HT-29 (cell line): ENCODE measurements at places on chromosomes 12 and 14. TPM values are rescaled to one million over a fixed set of nuclear protein-coding genes. Genes with fewer than 3 reads are reported as not detected.

- peak; percentile 66 for DNase-seq
These were observed 53.6 kb downstream of the ARF6 start for GRCh38 chr14:49946320-49947141.

DNA sequence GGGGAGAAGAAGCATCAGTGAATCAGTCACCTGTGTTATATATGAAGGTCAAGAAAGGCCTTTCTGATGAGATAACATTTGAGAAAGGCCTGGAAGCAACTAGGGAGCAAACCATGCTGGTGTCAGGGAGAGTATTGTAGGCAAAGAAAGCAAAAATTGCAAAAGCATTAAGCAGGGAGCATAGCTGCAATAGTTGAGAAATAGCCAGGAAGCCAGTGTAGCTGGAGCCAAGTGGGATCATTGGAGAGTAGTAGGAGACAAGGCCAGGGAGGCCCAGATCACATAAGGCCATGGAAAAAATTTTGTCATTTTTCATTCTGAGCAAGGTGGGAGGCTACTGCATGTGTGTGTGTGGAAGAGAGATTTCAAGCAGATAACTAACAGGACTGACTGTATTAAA, 18.8 kb upstream of the MAGOHB start:
- DNase-seq: no peak

DNA sequence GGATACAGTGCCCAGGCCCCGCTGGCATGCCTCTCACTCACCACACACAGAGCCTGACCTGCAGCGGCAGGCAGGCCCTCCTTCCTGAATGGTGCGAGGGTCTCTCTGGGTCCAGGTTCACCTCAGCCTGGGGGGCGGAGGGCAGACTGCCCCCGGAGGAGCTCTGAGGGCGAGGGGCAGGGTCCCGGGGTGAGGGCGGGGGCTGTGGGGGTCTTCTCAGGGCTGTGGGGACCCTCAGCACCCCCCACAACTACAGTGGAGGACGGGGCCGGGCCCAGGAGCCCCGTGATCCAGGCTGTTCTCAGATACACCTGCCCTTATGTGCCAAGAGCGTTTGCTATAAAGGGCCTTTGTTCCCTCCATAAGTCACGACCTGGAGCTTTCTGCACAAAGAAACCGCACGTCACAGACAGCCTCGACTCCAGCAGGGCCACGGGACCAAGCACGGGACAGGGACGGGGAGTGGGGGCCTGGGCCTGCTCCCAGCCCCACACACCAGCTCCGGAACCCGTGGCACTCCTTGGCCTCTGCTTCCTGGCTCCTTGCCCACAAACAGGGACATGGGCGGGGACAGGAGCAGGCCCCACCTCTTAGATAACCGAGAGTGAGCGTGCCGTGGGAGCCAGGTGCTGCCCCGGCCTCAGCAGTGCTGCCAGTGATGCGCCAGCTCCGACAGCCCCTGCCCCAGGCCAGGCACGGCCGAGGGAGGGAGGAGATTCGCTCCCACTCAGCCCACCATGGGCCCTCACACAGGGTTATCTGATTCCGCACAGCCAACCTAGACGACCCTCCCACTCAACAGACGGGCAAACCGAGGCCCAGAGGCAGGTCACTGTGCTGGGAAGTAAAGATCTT, 101.9 kb downstream of the RFLNA start:
- DNase-seq: peak; percentile 76

GRCh38 chr12:88633312-88633711, 53.0 kb upstream of the KITLG start:
- peak; percentile 19 for DNase-seq

DNA sequence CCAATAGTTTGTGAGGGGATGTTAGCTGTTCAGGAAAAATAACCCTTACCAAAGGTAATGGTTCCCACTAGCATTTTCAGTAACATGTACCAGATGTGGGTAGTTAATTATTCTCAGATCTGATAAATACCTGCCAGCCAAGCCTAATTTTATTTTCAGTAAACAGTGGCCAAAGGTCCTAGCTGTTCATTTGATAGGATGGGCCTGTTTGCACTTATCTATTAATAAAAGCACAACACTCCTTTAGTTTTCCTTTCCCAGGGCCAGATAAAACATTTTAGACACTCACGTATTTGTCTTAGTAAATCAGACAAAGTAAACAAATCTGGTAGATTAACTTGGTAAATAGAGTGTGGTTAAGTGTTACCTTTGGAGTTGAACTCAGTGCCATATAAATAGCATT, 345.1 kb downstream of the RAD51B start:
- DNase-seq: peak; percentile 77

DNA sequence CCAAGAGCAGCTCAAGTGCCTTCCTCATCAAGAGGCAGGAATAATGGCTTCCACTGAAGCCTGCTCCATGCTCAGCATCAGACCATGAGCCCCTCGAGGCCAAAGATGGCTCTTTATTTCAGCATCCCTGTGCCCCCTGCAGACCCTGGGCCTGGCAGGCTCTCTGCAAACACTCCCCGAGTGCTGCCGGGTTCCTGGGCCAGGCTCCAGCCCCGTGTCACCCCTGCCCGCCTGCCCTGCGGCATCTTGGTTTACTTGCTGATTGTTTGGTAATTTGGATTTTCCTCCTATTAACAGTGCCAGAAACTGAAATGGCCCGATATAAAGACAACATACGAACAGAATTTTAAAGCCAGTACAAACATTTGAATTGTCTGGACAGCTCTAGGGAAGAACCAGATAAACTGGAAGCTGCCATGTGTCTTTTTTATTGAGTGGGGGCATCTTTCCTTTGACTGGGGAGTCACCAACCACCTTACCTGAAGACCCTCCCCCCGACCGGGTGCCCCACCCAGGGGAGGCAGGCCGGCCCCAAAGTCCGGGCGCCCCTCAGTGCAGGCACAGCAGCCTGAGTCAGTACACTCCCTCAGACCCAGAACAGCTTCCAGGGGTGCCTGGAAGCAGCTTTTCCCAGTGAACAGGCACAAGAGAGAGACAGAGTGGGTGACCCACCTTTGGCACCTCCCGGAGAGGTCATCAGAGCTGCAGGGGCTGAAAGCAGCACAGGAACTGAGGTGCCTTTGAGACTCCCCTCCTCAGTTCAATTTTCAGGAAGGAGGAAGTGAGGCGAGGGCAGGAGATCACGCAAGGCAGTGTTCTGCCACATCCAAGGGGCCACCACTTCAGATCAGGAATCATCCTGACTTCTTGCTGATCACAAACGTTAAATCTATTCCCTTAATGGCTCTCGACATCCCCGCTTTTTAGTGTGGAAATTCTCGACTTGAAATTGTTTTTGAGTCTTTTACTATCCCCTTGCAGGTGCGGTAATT, 30.6 kb downstream of the ITPK1 start:
- DNase-seq: no peak

- no peak for DNase-seq
These were observed 80.3 kb upstream of the TMEM132D start for GRCh38 chr12:129984106-129984505.

- DNase-seq: no peak
These were observed 123.0 kb downstream of the SLC38A4 start for GRCh38 chr12:46702581-46703344.

DNA sequence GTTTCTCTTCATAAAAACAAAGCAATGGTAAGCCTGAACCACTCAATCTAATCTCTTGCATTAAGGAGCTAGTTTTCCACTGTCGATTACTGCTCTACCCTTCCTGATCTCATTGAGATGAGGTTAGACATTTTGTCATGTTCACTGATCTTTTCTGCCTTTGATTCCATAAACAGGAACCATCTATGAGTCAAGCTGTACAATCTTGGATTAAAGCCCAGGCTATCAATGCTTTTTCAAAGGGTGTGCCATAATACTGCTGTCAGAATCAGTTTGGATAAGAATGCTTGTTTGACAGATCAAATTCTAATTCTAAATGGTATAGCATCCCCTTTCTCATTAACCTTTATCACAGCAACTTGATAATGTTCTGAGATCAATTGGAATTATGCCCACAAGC, 16.1 kb downstream of the GRIP1 start:
- DNase-seq: no peak

GRCh38 chr14:64467101-64467500, 1.8 kb downstream of the AKAP5 start:
- DNase-seq: no peak

DNA sequence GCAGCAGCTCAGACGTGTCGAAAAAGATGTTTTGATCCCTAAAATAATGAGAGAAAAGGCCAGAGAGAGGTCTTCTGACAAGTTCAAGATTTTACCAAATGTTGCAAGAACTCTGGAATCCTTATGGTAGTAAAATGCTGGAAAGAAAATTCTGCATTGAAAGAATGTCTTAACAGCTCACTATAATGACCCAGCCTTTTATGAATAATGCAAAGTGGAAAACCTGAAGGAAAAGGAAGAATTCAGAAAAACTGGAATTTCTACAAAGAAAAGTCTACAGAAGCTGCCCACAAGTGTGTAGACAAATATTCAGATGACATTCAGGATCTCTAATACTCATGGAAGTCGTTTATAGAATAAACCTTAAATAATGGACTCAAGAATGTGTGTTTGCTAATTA, 1.8 kb upstream of the CCDC88C start:
- no peak for DNase-seq

DNA sequence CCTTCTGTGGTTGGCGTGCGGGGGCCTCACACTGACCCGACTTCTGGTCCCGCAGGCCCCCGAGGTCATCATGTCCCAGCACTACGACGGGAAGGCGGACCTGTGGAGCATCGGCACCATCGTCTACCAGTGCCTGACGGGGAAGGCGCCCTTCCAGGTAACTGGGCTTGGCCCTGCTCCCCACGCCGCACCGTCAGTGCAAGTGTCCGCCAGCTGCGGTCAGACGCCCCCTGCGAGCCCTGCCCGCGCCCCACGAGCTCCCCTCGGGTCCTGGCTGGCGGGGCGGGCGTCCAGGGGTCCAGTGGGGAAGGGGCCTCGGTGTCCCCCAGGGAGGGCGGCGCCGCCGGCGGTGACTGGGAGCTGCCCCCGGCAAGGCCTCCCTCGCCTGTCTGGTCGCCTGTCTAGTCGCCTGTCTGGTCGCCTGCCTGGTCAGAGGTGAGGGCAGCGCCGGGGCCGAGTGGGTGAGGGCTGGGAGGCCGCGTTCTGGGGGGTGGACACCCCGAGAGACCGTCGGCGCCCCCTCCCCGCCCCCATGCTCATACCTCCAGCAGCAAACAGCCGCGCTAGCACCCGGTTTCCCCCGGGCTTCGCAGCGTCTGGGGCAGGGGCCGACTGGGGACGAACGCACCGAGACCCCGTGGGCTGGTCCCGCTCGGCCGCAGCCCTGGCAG, 14.8 kb downstream of the ULK1 start:
- DNase-seq: no peak

DNA sequence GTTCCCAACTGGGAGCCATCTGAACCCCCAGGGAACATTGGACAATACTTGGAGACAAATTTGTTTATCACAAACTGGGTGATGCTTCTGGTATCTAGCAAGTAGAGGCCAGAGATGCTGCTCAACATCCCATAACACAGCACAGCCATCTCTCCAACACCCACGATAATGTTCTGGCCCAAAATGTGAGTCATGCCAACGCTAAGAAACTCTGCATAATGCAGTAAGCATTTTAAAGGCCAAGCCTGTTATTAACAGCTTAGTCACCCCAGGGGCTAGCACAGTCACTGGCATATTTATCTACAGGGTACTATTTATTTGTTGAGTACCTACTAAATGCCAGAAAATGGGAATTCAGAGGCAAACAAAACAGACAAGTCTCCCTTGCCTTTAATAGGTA, 873.1 kb upstream of the TMEM132C start:
- no peak for DNase-seq

- DNase-seq: no peak
These were observed 174.5 kb upstream of the RBM19 start for GRCh38 chr12:114140576-114140975.

Gene BDKRB2
- total RNA-seq: 0.05 TPM in 1 of 2 replicates, not detected in the other

Gene RNASE4
- 6.6 and 8.7 TPM in 2 replicates for total RNA-seq

Gene LBHD2
- not detected in 2 replicates for total RNA-seq

Gene DUSP6
- 112 and 135 TPM in 2 replicates for total RNA-seq

Gene OVCH1
- not detected in 2 replicates for total RNA-seq

Gene C12orf60
- 0.89 and 0.99 TPM in 2 replicates for total RNA-seq

Gene TAS2R31
- total RNA-seq: 1.3 and 2.3 TPM in 2 replicates

Gene REC8
- total RNA-seq: 3.4 and 14.0 TPM in 2 replicates

Gene RIMBP2
- 0.34 and 0.97 TPM in 2 replicates for total RNA-seq
